ENCODE measurements at places on chromosomes 3 and 15.

- no peak for DNase-seq
These were observed 309.8 kb downstream of the OXSM start for GRCh38 chr3:26099692-26100091.

DNA sequence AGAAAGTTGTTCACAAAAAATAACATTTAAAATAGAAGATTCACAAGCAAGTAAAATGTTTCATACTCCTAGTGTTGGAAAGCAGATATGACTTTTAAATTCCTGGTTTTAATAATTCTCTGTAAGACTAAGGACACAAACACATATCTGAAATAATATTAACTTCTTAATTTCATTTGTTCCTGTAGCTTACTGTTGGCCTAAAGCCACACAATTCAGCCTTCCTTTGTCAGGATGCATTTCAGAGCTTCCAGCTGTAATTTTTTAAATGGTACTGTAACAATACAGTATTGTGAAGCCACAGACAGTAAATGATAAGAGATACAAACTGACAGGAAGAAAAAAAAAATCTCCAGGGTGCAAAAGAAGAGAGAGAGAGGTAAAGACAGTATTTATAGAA, 84.2 kb downstream of the TMCC1 start:
- no peak for DNase-seq

GRCh38 chr3:151421938-151422337, 37.4 kb upstream of the P2RY12 start:
- DNase-seq: no peak

DNA sequence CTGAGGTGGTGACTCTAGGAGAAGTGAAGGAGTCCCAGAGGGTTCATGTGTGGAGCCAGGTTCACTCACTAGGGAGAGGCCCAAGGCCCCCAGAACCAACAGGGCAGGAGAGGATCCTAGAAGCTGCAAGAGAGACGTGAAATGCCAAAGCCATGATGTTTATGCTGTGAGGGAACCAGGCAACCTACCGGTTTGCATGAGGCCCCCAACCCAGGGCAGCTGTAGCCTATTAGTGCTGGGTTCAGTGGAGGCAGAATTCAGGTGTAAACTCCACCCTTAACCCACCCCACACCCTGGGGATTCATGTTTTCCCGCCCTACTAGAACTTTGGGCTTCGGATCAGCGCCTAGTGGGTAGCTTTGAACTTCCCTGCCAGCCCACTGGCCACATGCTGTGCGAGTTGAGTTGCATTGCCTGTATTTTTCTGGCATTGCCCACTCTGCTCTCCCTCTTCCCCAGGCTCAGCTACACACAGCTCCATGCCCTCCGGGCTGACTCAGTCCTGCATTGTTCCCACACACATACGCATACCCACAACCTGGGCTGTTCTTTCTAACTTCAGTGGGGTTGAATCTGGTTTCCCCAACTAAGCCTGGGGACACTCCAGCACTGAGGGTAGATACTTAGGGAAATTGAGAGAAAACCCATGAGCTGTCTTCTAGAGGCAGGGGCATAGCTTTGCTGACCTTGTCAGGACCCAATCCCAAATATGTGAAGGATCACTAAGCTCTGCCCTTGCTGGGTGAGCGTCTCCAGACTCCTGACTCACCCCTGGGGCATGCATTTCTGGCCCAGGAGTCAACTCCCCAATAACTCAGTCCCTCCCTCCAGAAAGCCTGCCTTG, 2.0 kb upstream of the ZBTB47 start:
- no peak for DNase-seq

GRCh38 chr3:60402931-60403330, 848.3 kb downstream of the FHIT start:
- no peak for DNase-seq

GRCh38 chr3:108053067-108053466, 37.8 kb downstream of the CD47 start:
- no peak for DNase-seq

DNA sequence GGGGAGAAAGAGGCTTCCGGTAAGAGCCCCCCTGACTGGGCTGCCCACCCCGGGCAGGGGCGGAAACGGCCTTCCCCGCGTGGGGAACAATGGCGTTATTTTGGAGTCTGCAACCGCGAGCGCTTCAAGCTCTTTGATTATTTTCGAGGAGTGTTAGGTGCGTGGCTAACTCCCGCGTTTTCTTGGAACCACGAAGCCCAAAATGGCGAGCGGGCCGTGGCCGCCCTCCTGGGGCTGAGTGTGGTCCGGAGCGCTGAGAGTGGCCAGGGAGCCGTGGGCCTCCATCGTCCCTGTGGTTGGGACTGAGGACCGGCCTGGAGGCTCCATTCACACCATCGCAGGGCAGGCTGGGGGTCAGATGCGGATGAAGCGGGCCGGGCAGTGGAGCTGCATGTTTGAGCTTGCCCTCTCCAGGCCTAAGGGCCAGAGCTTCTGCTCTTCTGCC, 44.6 kb upstream of the POLG start:
- DNase-seq: no peak

GRCh38 chr3:150273396-150273795, 134.7 kb upstream of the TSC22D2 start:
- DNase-seq: no peak

DNA sequence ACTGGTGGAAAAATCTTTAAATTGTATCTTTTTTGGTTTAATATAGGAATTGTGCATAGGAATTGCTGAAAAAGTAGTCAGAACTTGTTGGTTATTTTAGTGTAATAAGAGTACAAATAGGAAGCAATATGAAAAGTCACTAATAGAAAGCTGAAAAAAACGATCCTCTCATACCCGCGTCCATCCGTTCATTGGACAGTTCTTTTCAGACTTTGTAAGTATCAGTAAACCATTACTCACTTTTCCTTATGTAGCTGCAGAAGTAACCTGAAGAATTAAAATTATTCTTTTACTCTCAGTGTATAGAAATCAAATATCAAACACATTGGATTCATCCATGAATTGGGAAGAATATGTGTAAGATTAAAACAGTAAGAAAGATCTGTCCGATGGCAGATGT, 4.4 kb downstream of the FNDC3B start:
- DNase-seq: no peak

GRCh38 chr3:34851137-34851536, 788.2 kb upstream of the ARPP21 start:
- DNase-seq: no peak

DNA sequence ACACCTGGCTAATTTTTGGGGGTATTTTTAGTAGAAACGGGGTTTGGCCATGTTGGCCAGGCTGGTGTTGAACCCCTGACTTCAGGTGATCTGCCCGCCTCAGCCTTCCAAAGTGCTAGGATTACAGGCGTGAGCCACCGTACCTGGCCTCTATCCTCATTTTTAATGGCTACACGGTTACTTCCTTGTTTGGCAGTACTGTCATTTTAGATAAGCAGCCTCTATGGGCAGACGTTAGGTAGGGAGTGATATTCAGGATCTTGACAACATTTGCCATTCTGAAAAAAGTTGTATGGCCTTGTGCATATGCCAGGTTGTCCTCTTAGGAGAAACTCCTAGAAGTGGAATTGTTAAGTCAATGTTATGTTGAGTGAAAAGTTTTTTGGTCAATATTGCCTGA, 141.7 kb downstream of the ITPR1 start:
- DNase-seq: no peak

- no peak for DNase-seq
These were observed 175.6 kb upstream of the ATP10A start for GRCh38 chr15:26038693-26039092.

GRCh38 chr3:54882129-54882833, 45.6 kb downstream of the LRTM1 start:
- DNase-seq: no peak

DNA sequence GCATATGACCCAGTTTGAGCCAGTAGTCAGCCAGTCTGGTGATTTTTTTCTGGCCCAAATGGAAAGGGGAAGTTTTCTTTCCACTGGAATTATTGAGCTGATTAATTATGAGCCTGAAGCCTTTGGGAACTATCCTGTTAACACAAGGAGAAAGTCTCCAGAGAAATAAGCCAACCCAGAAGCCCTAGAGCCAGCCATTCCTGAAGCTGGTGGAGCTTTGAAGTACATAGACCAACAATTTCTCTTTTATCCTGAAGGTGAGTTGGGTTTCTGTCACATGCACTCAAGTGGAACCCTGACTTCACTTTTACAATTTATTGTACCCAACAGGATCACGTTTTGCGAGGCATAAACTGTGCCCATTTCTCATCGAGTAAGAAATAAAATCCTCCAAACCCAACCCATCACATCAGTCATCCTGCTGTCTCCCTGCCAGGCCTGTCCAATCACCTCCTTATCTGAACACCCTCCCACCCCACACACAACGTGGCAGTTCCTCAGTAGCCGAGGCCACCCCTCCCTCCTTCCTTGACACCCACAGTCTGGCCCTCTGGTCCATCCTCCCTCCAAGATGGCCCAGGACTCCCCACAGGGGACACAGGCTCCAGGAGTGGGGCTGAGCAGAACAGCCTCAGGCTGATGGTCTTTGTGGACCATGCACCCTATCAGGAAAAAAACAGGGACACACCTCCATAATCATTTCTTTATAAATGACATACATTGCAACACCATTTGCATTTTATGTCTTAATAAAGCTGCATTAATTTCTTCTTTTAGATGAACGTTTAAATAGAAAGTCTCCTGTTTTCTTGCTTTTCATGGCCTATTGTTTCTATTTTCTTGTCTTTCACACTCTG, 55.7 kb upstream of the GATA2 start:
- DNase-seq: no peak

GRCh38 chr15:41024885-41025284, 71.6 kb downstream of the CHAC1 start:
- no peak for DNase-seq

DNA sequence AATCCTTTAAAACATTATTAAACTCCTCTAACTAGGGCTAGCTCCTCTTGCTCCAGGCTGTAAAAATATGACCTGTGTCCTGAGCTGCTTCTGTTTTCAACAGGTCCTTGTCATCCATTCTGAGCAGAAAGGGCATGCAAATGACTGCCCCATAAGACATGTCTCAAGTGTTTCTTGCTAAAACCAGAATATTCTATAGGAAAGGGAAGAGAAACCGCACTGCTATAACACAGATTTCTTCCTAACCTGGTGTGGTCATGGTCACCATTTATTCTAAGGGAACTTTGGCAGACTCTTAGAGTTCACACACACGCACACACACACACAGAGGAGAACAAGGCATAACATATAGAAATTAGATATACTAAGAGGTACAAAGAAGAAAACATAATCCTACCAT, 34.2 kb upstream of the B3GNT5 start:
- DNase-seq: no peak

GRCh38 chr15:47577000-47577399, 140.3 kb upstream of the SEMA6D start:
- DNase-seq: no peak

DNA sequence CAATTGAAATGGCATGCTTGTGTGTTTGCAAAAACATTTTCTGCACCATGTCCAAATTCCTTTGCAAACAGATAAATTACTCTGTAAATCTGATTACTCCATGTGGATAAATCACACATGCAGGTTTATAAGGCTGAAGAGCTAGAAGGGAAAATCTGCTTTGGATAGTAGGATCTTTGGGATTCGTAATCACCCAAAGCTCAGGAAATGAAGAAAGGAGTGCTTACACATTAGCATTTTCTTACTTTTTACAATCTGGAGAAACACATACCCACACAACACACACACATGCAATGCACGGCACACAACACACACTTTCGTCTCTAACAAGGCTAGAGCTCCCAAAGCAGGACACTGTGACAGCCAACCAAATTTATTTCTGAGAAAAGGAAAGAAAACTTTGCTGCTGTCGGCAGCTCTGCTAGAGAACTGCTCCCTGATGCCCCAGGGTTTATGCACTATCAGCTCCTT, 2.1 kb downstream of the LSAMP start:
- DNase-seq: no peak

GRCh38 chr15:76107169-76107568, 47.4 kb downstream of the TMEM266 start:
- DNase-seq: no peak

GRCh38 chr3:183824761-183825455, 469 bp downstream of the MAP6D1 start:
- no peak for DNase-seq

Data from GOT3 (cell line).